NCI-H446 (cell line): ENCODE measurements at places on chromosomes 1 and 21.
A peak's percentile ranks its signal among the peaks of the same experiment; 100 is the strongest.

GRCh38 chr1:244053831-244054230, 2.7 kb downstream of the ZBTB18 start:
- peak; percentile 63 for DNase-seq

DNA sequence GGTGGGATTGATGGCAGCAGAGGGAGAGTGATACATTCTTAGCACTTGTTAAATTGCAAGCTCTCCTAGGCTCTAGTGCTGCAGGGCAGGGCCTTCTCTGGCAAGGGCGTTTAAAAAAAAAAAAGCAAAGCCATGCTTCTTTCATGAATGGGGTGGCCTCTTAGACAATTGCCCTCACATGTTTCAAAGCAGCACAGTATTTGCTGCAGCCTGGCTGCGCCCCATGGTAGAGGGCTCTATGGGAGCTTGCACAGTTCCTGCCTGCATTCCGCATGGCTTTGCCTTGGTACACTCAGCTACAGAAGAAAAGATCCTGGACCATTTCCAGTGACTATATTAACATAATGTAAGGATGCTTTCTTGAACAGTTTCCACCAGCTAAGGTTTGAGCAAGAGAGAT, 267.2 kb downstream of the ZNF648 start:
- no peak for DNase-seq

DNA sequence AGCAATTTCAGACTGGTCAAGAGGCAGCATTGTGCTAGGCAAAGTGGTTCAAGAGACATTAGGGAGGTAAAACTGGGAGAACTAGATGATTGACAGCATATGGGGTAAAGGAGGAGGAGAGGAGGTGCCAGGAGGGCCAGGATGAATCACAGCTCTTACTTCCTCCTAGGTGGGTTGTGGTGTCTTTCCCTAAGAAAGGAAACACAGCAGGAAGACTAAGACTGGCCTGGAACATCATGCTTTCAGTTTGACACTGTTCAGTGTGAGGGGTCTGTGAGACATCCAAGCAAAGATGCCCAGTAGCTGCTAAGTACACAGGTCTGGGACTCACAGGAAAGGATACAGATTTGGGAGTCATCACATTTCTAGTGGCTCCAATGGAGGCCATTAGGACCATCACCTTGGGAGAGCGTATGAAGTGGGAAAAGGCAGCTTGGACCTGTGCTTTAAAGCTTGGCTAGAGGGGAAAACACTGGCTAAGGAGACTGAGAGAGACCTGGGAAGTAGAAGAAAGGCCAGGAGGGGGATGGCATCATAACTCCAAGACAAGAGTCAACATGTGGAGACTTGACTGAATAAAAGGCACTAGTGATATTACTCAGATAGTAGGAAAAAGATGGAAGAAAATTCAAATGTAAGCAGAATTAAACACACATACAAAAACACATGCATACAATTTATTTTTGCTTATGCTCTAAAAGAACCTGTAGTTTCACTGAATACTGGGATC, 17.3 kb downstream of the CD58 start:
- no peak for DNase-seq

DNA sequence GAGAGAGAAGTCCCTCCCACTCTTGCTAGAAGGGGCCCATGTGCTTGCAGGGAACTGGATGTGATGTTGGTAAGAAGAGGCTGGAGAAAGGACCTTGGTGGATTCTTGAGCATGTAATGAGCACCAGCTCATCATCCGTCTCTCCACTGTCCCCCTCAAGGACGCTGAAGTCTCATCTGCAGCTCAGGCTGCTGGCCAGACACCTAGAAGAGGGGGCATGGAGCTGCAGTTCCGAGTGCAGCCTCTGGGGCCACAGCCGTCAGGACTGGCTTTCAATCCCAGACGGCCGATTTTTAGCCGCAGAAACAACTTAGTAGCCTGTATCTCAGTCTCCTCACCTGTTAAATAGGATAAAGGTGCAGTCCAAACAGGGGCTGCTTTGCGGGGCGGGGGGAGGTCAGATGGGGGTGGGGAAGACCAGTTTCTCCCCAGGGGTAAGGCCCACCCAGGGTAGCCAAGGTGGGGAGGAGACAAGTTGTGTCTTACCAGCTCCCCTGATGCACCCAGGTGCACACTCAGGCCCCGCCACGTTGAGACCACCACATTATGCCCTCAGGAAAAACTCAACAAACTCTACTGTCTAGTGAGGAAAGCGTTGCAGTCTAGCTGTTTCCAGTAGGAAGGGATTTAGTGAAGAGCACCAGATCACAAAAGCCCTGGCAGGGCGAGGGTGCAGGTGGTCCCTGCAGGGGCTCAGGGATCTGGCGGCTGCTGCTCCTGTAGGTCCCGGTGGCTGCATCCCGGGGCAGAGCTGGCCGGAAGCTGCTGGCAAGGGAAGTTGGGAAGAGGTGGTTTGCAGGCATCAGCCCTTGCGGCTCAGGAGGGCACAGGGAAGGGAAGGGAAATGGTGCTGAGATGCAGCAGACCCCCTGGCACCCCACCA, 29.5 kb downstream of the LDLRAP1 start:
- DNase-seq, result no peak

GRCh38 chr1:17686258-17686657, 68.9 kb upstream of the ACTL8 start:
- no peak for DNase-seq

- no peak for DNase-seq
These were observed 73.5 kb upstream of the TMPRSS15 start for GRCh38 chr21:18477043-18477442.

- no peak for DNase-seq
These were observed 436.5 kb upstream of the VAMP3 start for GRCh38 chr1:7334475-7335035.

GRCh38 chr1:228691926-228692325, 43.4 kb upstream of the RHOU start:
- DNase-seq, result peak; percentile 63

GRCh38 chr1:228811712-228812305, 76.5 kb downstream of the RHOU start:
- no peak for DNase-seq

- no peak for DNase-seq
These were observed 62.8 kb downstream of the PIK3CD start for GRCh38 chr1:9714257-9714718.
